ENCODE measurements at places on chromosomes 5 and 9.

- no peak for DNase-seq
Observed at GRCh38 chr5:141420855-141421488, at the start of gene PCDHGA11. Gene PCDHGA11 (plus strand): TSS chr5:141421051. CDS start chr5:141421228, 177 bp downstream.

GRCh38 chr5:2864515-2865105, 113.1 kb upstream of the IRX2 start:
- DNase-seq, result no peak

DNA sequence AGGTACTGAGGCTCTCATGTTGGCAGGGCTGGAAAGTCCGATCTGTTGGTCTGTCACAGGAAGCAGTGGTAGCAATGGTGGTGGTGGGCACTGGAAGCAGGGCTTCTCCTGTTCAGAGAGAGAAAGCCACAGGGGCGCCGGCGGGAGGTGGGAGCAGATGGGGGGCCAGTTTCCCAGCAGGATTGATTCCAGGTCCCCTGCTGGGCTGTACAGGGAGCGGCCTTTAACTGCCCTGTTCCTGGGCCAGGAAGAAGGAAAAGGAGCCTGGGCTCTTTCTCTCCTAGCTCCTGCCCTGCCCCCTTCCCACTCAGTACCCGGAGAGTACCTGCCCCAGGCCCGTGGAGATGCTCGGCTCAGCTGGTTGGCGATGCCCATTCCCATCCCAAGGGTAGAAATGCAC, 2.6 kb upstream of the DAB2IP start:
- DNase-seq, result no peak

DNA sequence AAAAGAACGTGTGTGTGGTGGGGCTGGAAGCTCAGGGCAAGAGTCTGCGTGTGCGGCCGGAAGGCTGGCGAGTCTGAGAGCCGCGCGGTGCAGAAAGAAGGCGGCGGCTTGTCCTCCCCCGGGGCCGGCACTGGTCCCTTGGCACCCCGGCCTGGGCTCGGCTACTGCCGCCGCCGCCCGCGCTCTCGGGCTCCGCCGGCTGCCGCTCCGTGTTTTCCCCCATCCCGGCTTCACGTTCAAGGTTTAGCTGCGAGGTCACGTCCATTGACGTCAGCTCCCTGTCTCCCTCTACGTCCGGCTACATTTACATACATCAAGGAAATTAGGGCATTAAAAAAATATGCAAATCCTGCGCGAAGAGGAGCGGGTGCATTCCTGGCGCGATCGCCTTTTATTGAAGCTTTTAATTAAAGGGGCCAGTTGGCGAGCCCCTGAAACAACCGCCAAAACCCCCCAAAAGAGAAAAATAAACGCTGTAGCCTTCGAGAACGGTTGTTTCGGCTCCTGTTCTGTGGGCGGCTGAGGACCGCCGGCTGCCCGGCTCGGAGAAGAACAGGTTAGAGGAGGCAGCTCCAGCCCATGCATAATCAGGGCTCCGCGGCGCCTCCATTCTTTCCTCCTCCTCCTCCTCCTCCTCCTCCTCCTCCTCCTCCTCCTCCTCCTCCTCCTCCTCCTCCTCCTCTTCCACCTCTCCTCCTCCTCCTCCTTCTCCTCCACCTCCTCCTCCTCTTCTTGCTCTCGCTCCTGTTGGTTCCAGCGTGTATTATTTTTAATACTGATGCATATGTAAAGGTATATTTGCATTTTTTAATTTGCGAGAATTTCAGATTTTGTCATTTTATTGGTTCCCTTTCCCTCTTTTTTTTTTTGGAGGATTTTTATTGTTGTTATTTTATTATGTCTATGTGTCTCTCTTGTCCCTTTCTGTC, 207.0 kb downstream of the MEF2C start:
- DNase-seq, result no peak

- DNase-seq, result no peak
Observed at GRCh38 chr5:123371575-123372179, 51.5 kb downstream of the CEP120 start.

DNA sequence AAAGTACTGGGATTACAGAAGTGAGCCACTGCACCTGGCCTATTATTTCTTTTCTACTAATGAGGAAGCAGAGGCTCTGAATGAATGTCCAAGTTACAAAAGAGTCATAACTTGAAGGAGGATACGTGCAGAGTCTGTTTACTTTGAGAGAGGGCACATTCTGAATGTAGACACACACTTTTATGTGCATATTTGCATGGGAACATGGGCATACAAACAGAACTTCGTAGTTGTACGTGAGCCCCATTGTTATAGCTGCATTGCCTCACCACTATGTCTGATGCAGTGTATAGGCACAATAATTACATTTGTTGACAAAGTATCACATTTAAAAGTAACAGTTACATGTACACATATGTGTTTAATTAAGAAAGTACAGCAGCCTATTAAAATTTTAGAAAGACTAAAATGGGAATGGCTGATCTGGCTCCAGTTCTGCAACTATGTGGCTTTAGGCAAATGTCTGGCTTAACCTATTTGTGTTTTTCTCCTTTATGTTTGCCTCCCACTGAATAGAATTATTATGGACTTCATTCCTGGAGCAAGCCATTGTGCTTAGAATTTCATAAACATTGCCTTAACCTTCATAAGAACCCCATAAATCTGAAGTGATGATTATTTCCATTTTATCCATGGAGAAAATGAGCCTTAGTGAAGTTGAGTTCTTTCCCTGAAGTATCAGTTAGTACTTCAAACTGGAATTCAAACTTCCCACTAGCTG, 3.0 kb upstream of the DPYSL3 start:
- DNase-seq, result no peak

DNA sequence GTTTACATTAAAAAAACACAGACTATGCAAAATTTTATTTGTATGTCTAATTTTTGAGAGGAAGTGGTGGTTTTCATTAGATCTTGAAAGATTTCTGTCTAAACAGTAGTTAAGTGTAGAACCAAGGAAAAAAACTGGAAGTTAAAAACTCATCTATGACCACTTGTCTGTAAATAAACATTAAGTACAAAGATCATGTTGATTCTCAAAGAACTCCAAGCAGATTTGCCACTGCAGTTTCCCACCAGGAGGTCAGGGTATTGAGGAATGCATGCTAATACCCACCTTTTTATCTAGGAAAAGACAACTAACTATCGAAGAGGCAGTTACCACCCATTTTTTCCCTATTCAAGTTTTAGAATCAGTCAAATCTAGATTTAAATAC, 1.9 kb downstream of the STOM start:
- DNase-seq, result no peak

GRCh38 chr5:90134892-90135291, 274.7 kb downstream of the CETN3 start:
- DNase-seq, result no peak

DNA sequence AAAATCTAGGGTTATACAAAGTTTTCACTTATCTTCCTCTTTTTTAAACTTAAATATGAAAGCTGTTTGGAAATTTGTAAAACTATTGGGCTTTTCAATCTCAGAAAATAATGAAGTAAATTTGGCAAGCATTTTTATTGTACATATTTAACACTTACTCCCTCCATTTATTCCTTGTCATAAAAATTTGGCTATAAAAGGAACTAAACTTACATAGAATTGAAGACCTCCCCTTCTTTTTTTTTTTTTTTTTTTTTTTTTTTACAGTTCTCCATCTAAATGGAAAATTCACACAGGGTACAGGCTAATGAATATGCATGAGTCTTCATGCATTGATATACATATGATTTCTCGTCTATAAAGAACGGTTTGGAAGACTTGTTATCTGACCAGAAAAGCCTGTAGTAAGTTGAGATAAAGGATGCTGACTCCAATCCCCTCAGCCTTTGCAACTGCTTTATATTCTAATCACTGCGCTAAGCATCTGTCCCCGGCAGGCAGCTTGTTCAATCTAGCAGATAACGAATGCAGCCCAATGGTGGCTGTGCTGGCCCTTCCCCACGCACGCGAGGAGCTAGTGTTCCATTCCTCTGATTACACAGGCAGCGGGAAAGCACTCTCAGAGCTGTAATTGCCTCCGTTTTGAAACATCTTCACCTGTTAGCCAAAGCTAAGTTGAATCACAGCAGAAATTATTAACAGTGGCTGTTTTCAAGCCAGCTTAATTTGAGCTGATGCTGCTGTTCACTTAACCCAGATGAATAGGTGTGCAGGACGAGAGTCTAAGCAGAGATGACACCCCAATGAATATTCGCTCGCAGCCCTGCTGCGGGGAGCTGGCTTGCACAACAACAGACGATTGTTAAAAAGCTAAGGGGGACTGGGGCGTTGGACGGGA, 453.8 kb upstream of the ZNF608 start:
- DNase-seq, result no peak

DNA sequence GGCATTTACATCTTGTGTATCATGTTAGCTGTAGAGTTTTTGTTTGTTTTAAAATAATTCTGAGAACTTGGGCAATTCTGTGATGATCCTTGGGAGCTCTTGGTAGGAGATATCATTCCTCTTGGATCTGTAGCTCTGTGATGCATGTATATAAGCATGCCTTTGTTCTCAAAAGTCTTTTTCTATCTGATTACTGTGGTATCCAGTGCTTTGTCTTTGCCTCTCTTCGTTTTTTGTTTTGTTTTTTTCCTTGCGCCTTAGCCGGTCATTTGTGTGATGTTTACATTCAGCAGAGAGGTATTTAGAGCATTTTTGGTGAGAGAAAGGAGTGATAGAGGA, 110.0 kb downstream of the PAM start:
- no peak for DNase-seq

DNA sequence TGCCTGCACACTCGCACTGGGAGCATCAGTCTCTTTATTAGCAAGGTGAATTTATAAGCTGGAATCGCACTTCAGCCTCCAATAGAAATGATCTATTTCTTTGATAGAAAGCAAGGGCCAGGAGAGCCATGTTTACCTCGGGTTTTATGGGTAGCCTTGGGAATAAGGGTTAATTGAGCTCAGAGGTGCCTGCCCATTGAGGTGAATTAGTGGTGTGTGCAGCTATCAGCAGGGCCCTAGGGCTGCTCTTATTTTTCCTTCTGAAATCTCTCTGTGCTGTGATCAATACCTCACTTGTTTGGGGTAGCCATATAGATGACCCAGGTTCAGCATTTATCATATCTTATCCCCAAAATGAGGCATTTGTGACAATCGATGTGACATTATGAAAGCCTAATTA, 297.8 kb downstream of the EBF1 start:
- no peak for DNase-seq

DNA sequence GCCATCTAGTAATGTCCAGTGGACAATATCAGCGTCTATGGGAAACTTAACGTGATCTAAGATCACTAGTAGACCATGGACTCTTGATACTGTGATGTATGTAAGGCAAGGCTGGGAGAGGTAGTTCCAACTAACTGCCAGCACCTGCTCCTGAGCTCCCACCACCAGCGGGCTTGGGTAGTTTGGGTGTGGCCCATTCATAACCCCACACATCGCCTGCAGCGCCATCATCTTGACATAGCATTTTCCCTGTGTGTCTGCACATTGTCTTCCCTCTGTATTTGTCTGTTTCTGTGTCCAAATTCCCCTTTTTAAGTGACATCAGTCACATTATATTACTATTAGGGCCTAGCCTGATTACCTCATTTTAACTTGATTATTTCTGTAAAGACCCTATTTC, 28.1 kb upstream of the GSN start:
- no peak for DNase-seq

- DNase-seq, result no peak
Observed at GRCh38 chr5:5480481-5481111, 58.1 kb downstream of the ICE1 start.

- no peak for DNase-seq
Observed at GRCh38 chr5:112646139-112646936, 91.3 kb upstream of the APC start.

DNA sequence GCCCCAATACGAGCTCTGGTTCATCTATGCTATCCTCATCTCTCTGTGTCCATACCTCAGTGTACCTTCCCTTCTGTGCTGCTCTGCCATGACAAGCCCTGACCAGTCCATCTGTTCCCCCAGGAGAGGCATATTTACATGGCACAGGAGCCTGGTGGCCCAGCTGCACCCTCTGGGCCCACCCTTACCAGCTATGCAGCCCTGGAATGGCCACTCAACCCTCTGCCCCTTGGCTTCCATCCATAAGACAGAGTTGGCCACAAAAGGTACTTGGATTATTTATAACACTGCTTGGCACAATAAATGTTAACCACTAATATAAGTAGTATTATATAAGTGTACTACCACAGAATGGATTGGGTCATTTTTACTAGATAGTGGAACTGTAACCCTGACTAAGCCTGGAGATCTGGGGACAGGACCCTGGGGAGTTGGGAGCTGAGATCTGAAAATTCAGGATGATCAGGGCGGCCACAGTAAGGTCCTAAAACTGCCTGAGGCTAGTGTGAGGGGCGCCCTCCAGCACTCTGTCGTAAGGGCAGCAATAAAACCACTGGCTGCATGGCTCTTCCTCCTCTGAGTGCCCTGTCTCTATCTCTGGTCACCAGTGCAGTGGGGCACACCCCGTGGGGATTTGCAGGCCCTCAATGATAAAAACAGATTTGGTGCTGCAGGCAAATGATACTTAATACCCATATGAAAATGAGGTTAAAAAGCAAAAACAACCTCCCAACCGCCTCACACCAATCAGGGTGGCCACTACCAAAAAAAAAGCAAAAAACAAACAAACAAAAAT, 65.8 kb downstream of the SEMA4D start:
- DNase-seq, result no peak

DNA sequence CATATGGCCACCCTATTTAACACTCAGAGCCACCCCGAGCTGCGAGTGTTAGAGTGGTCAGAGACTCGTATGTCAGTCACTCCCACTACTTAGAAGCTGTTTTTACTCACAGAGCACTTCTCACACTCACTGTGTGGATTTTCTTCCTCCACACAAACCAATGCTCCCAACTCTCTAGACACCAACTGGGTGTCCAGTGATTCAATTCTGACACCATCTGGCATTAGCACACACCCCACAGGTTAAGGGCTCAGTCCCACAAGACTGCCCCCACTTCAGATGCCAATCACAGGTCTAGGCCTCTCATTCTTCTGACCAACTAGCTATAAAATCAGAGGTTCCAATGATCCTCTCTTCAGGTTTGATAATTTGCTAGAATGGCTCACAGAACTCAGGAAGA, 174.8 kb downstream of the FANCC start:
- DNase-seq, result no peak

- no peak for DNase-seq
Observed at GRCh38 chr5:57456531-57457135, 26.0 kb downstream of the ACTBL2 start.

DNA sequence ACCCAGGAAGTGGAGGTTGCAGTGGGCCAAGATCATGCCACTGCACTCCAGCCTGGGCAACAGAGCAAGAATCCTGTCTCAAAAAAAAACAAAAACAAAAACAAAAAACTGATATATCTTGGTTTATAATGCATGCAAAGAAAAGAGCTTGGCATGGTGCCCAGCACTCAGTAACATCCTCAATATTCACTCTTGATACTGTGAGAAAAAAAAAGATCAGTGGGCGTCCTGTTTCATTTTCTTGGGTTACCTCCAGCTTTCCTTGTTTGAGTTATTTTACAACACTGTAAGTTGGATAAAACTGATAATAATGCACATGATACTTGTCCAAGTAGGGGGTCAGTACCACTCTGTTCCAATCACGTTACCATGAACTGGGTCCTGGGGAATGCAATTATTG, 7.8 kb downstream of the PHYHD1 start:
- DNase-seq, result no peak

- no peak for DNase-seq
Observed at GRCh38 chr5:135589152-135589551, 10.4 kb upstream of the CXCL14 start.

GRCh38 chr5:3929799-3930198, 334.2 kb downstream of the IRX1 start:
- no peak for DNase-seq

All from HTR-8/SVneo (cell line).